Common myeloid progenitor, CD34-positive (primary cell): ENCODE measurements at places on chromosomes 5 and 9.
A peak's percentile ranks its signal among the peaks of the same experiment; 100 is the strongest.

DNA sequence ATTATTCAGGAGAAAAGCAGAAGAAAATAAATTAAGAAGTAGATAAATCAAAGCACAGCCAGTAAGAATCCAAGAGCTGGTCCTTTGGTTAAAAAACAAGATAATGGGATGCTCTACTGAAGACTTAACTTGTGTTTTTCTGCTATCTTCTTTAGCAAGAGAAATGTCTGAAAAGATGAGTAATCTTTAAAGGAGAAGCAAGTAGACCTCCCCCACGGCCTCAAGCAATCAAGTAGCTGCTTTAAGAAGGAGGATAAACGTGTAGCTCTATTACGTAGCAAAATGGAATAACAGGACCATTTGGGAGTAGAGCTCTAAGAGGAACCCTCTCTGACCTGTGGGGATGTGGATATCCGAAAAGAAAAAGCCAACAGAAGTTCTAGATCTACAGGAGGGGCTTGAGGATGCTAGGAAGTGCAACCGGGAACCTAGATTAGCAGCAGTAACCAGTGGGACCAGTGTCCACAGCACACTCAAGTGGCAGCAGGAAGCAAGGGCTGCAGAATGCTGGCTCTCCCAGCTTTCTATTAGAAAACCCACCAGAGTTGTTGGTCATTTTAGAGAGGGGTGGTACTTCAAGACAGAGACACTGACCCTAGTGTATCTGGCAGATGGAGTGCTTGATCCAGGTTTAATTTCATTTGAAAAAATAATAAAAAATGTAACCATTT is 185.4 kb downstream of the GABBR2 start:
- DNase-seq, result no peak

- peak; percentile 96 for DNase-seq
Observed at GRCh38 chr9:134693011-134693410, 51.4 kb downstream of the COL5A1 start.

- DNase-seq, result no peak
Observed at GRCh38 chr5:151892393-151892792, 32.3 kb downstream of the GLRA1 start.

GRCh38 chr9:130667120-130667435 is 2.7 kb downstream of the PRDM12 start:
- DNase-seq, result no peak

- no peak for DNase-seq
Observed at GRCh38 chr5:79806741-79807140, 117.1 kb downstream of the CMYA5 start.

GRCh38 chr5:36561601-36562000 is 44.8 kb upstream of the SLC1A3 start:
- DNase-seq, result peak; percentile 49

DNA sequence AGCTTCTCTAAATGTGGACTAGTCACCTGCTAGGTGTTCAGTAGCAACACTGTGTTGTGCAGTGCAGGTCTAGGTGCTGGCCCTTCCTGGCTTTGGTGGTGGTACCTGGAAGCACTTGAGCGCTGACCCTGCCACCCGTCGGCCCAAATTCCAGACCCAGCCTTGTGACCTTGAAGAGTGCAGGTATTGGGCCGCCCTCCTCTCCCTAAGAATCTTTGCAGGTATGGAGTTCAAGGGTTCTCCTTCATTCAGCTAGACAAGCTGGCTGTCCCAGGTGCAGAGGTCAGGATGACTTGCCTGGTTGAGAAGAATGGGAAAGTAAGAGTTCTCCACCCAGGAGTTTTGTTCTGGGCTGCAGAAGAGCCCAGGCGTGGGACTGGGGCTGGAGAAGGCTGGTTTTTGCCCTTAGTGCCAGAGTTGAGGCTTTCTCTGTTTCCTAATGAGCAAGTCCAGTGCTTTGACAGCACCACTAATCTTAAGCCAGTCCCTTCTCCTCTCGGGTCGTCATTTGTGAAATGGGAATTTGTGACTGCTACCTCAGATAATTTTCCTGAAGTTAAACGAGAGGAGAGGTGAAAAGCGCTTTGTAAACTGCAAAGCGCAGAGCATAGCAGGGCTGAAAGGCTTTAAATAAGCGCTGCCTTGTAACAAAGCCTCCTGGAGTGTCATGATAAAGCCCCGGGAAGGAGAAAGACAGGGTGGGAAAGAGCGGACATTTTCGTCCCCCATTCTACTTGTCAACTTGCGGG is 4.0 kb downstream of the FOXE1 start:
- DNase-seq, result no peak

DNA sequence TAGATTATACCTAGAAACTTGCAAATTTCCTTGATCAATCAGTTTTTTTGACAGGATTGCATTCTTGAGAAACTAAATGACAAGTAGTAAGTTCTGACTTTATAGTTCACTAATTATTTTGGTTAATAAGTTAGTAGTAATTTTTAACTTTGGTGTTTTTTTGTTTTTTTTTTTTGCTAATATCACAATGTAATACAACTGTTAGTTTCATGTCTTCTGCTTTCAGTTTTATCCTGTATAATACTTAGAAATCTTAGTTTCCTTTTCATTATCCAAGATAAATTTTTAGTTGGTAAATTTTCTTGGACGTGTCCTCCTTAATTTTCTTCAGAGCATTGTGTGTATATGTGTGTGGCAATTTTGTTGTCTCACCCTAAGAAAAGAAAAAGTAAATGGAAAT is 57.8 kb downstream of the CWC27 start:
- no peak for DNase-seq

DNA sequence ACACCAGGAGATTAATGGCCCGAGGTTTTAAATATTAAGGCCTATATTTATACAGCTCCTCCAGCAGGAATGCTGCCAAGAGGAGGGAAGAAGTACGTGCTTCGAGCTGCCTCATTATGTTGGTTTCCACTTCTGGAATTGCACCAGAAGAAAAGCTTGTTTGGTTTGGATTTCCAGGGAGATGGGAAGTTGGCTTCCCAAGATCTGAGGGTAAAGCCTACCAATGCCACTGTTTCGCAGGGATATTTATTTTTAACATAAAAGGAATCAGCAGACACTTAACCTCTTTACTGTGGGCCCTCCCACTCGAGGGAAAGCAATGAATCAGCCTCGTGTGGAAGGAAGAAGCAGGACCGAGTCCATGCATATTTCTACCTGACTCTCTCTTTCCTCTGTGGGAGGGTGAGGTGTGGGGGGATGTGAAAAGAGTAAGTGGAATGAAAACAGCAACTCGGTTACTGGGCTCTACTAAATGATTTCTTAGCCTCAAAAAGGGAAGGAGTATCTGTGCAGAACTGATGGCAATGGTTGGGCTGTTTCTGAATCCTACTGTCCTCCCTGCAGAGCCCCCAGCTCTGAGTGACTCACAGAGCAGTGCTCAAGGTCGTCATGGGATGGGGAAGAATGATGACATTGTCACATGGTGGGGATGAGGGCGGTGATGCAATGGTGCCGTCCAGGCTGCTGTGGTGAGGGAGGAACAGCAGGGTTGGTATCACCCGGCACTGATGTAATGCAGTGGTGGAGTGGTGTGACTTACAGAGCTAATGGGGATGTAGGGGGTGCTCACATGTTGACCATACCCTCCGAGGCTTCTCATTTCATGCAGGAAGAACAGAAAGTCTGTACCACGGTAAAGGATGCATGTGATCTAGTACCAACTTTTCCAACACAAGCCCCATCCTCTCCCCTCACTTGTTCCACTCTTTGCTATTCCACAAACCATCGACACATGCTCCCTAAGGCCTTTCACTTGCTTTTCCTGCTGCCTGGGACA is 215.0 kb upstream of the PANK3 start:
- no peak for DNase-seq

DNA sequence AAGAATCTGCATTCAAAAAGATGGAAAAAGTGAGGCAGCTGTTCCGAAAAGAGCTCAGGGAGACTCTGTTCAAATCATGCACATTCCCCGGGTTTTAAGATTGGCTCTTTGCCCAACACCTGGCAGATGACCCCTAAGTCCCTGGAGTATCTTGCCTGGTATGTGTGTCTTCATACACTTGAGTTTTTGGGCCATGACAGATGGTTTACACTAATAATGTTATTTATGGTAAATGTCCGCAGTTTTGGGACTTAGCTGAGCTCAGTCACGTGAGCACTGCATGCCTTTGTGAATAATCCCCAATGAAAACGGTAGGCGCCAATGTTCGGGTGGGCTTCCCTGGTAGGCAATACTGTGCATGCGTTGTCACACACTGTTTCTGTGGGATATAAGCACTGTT is 316.1 kb downstream of the PRDM9 start:
- no peak for DNase-seq

DNA sequence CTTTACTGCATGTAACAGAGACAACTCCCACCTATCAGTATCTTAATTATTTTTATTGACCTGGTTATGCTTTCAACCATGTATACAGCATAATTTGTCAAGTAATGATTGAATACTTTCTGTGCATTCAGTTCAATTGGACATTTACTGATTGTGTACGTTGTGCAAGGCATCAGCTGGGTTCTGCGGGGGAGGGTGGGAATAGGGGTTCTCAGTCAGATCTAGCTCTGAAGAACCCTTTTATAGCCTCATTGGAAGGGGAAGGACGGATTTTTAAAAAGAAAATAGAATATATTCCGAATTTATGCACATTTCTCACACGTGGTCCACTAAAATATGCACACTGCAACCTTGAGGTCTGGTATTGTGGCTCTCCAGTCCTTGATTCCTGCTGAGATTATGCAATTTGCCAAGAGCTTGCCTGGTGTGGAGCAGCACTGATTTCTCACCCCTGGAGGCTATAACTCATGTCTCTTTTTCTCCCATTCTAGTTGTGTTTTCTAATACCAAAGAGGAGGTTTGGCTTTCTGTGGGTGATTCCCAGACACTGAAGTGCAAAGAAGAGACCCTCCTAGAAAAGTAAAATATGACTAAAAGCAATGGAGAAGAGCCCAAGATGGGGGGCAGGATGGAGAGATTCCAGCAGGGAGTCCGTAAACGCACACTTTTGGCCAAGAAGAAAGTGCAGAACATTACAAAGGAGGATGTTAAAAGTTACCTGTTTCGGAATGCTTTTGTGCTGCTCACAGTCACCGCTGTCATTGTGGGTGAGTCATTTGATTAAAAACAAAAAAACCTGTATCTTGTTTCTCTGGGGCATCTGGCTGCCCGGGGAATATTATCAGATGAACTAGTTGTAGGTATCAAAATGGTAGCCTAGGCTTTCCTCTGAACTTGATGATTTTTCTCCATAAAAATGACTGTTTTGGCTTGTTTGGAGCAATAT is 1.7 kb downstream of the SLC1A3 start:
- DNase-seq, result no peak
